NCI-H748 treated with DMSO at 0.1 percent for 48 hours (cell line): ENCODE measurements at places on chromosomes 12 and 14.
A peak's percentile ranks its signal among the peaks of the same experiment; 100 is the strongest.

DNA sequence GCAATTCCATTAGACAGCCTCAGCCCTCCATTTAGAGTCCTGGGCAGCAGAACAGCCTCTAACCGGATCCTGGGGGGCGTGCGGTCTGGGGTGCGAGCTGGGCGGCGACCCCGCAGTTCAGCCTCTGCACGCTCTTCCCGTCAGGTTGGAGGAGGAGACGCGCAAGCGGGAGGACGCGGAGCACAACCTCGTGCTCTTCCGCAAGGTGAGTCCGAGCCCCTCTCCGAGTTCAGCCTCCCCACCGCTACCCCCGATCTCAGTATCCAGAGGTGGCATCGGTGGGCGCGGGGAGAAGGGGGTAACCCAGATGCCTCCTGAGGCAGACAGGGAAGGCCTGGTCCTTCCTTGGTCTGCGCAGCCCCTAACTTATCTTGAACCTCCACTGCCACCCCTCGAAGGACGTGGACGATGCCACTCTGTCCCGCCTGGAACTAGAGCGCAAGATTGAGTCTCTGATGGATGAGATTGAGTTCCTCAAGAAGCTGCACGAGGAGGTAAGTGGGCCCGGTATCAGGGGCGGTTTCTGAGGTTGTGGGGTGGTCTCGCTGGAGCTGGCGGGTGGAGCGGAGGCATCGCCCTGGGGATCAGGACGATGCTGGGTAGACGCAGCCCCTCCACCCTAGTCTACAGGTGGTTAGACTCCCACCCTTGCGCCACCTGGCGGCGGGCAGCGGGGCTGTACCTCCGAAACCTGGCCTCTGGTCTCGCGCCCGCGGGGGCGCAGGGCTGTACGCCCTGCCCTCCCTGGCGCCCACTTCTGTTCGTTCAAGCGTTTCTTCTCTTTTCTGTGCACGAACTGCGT, 1.3 kb downstream of the PRPH start:
- peak; percentile 74 for DNase-seq

- no peak for DNase-seq
These were observed 4.8 kb upstream of the LGMN start for GRCh38 chr14:92753250-92753649.

GRCh38 chr12:64672925-64673409, 62.7 kb downstream of the RASSF3 start:
- peak; percentile 64 for DNase-seq

DNA sequence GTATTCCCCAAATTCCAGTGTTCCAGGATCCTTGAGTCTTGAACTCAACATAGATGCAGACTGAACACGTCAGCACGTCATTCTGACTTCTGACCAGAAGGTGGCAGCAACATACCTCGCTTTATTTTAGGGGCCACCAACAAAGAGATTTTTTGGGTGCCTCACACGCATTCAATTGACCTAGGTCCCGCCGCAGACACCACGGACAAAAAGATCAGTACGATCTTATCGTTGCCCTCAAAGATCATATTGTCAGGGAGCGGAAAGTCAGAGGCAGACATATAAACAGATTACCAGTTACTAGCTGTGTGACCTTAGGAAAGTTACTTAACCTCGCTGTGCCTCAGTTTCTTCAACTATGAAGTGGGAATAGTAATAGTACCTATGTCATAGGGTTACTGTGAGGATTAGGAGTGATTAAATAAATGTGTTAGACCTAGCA, 6.5 kb upstream of the PRPH start:
- peak; percentile 6 for DNase-seq

- no peak for DNase-seq
These were observed 84.7 kb downstream of the PTPRO start for GRCh38 chr12:15407025-15407424.
